ENCODE measurements at places on chromosomes 5 and 9.

- H3K4me1 ChIP-seq, result peaks cover 2% of the 10 kb centered on the region
- H3K27ac ChIP-seq, result no peak overlapping the region
- no peaks in the 10 kb centered on the region for H3K27me3 ChIP-seq
- H3K36me3 ChIP-seq, result no peaks in the 10 kb centered on the region
Observed at GRCh38 chr9:125485471-125486151, 221.4 kb downstream of the MAPKAP1 start.

- H3K27me3 ChIP-seq, result no peaks in the 10 kb centered on the region
- H3K4me1 ChIP-seq, result no peaks in the 10 kb centered on the region
- no peak for DNase-seq
- no peak overlapping the region for H3K4me3 ChIP-seq
Observed at GRCh38 chr5:107147589-107147988, 523.1 kb downstream of the EFNA5 start.

- H3K4me3 ChIP-seq, result no peak overlapping the region
- no peaks in the 10 kb centered on the region for H3K27me3 ChIP-seq
- H3K36me3 ChIP-seq, result peaks cover 7% of the 10 kb centered on the region
- peaks cover 18% of the 10 kb centered on the region for H3K4me1 ChIP-seq
Observed at GRCh38 chr9:81600631-81601030, 88.7 kb downstream of the TLE1 start.

GRCh38 chr5:133147411-133147810, 95.6 kb downstream of the HSPA4 start:
- no peak for DNase-seq
- no peaks in the 10 kb centered on the region for H3K36me3 ChIP-seq
- no peak overlapping the region for H3K27ac ChIP-seq
- H3K4me3 ChIP-seq, result no peak overlapping the region
- H3K4me1 ChIP-seq, result no peaks in the 10 kb centered on the region
- H3K27me3 ChIP-seq, result no peaks in the 10 kb centered on the region

DNA sequence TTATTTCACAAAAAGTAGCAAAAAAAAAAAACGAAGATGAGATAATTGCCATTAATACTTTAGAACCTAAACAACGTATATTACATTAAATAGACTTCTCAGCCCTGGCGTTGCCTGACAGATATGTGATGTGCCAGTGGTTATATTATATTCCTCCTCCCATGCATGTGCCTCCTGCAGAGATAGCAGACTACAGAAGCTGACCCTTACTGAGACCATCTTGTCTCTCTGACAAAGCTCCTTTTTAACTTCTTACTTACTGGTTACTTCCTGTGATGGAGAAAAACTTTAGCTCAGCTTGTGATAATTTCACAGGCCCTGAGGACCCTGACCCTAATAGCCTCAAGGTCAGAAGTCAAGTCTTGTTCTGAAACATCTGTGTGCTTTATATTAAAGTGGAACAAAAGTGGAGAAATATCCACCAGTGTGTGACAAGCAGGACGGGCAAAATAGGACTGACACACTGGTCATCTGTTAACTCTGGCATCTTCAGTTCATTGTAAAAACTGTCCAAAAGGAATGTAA, 80.6 kb upstream of the POU5F2 start:
- no peak overlapping the region for H3K27ac ChIP-seq
- no peak overlapping the region for H3K4me3 ChIP-seq
- H3K36me3 ChIP-seq, result no peaks in the 10 kb centered on the region

GRCh38 chr5:92380069-92380770, 997.1 kb upstream of the ARRDC3 start:
- no peaks in the 10 kb centered on the region for H3K36me3 ChIP-seq
- no peak overlapping the region for H3K27ac ChIP-seq
- H3K27me3 ChIP-seq, result no peaks in the 10 kb centered on the region
- no peak overlapping the region for H3K4me3 ChIP-seq
- DNase-seq, result no peak

- H3K27ac ChIP-seq, result no peak overlapping the region
- no peak for DNase-seq
- H3K27me3 ChIP-seq, result no peaks in the 10 kb centered on the region
- no peaks in the 10 kb centered on the region for H3K36me3 ChIP-seq
- no peaks in the 10 kb centered on the region for H3K4me1 ChIP-seq
- no peak overlapping the region for H3K4me3 ChIP-seq
Observed at GRCh38 chr5:136236479-136237083, 43.6 kb upstream of the SMIM32 start.

DNA sequence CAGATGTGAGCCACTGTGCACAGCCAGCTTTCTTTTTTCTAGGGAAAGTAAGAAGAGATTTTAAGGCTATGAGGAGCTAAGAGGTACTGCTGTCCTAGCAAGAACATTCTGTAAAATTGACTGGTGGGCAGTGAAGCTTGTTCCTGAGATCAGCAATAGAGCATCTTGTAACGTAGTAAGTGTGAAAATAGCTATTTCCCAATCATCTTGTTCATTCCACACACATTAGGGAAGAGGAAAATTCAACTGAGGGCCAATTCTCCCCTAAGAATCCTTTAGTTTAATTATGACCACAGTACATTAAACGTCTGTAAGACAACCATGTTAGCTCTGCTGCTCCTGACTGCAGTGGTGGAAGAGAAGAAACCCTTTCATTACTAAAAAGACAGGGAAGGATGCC, 246.2 kb downstream of the EFNA5 start:
- no peak overlapping the region for H3K4me3 ChIP-seq
- no peak overlapping the region for H3K27ac ChIP-seq
- no peaks in the 10 kb centered on the region for H3K4me1 ChIP-seq
- H3K36me3 ChIP-seq, result no peaks in the 10 kb centered on the region

DNA sequence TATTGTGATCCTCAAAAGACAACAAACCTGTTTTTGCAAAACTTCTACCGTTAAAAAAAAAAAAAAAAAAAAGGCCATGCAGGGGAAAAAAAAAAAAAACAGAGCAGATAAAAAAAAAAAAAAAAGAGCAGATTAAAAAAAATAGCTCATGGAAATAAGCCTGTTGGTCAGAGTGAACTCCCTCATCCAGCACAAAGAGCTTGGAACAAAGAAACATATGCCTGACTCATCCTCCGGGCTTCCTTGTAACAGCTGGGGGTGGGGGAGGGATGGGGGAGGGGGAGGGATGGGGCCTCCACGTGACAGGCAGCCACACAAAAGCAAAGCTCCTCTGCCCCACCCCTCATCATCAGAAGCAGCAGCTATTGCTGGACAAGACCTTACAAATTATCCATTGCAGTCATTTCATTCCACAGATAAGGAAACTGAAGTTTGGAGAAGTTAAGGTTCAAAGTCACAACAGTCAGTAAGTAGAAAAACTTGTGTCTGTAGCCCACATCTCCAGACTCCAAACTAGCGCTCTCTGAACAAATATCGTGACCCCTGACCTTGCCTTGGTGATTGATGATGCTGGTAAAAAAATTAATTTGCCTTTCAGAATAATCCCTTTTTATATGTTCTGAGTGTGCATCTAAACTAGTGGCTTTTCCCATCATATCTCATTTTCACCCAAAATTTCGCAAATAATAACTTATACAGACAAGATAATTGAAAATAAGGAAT, 38.9 kb downstream of the SLC35D2 start:
- H3K4me3 ChIP-seq, result no peak overlapping the region
- no peaks in the 10 kb centered on the region for H3K27me3 ChIP-seq
- peaks cover 9% of the 10 kb centered on the region for H3K4me1 ChIP-seq
- H3K27ac ChIP-seq, result no peak overlapping the region
- no peaks in the 10 kb centered on the region for H3K36me3 ChIP-seq
- DNase-seq, result no peak

DNA sequence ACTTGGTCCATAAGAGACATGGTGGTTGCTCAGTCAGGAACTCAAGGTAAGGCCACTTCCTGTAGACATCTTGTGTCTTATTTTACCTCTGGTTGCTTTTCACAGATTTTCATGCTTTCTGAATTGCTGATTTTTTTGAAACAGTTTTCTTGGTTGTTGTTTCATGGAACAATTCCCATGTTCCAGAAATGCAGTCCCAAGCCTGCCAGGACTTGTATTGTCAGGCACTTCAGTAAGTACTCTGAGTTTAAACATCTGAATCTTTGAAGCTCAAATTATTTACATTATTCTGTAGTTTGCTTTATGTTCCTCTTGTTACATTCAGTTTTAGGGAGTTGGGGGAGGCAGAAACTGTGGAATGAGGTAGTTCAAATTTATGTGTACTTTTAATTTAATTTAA, 290.2 kb downstream of the DMRT2 start:
- no peaks in the 10 kb centered on the region for H3K27me3 ChIP-seq
- H3K4me3 ChIP-seq, result no peak overlapping the region
- no peaks in the 10 kb centered on the region for H3K4me1 ChIP-seq
- no peak for DNase-seq
- H3K36me3 ChIP-seq, result no peaks in the 10 kb centered on the region

DNA sequence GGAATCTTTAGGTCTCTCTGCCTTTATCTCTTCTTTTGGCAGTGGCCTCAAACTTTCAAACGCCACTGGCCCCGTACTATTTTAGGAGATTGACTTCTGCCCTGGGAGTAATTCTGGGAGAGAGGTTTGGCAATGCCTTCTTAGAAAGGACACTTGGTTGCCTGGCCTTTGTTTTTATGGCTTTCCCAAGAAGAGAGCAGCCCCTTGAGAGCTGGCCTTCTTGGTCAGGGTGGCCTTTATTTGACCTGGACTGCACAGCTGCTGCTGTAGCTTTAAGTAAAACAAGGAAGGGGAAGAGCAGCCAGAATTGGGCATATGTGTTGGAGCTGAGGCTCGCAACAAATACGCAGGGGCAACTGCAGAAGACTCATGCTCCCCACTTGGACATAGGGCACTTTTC, 60.8 kb downstream of the PTPN3 start:
- H3K4me1 ChIP-seq, result no peaks in the 10 kb centered on the region
- H3K36me3 ChIP-seq, result no peaks in the 10 kb centered on the region

DNA sequence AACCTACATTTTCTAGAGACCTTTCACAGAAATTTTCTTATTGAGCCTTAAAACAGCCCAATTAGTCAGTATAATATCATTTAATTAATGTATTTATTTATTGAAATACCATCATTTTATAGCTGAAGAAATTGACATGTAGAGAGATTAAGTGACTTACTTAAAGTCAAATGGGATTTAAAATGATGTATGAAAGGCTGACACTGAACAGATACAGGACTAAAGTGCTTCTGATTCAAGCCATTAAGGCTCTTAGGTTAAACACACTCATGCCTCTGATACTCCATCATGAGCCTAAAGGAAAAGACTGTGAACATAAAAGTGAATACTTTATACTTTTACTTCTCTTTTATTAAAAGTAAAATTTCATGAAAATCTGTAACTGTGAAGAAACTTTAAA, 12.8 kb downstream of the C9orf72 start:
- H3K27ac ChIP-seq, result no peak overlapping the region
- peaks cover 3% of the 10 kb centered on the region for H3K36me3 ChIP-seq
- H3K4me3 ChIP-seq, result no peak overlapping the region
- H3K27me3 ChIP-seq, result no peaks in the 10 kb centered on the region
- no peak for DNase-seq

DNA sequence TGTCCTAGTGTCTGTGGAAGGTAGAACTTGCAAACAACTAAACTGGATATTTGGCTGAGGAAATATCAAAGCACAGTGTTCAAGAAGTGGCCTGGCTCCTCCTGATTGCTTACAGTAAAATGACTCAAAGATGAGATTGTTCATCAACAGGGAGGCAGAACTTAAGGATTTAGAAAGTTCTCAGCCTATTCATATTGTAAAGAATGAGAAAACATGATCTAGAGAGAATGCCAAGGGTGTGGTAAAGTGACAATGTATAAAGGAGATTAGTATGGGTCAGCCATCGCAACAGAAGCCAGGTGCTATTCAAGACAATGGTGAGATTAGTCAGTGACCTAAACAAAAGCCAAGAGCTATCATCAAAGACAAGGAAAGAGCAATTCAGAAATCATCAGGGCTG, 372.3 kb downstream of the SPOCK1 start:
- H3K27me3 ChIP-seq, result no peaks in the 10 kb centered on the region
- H3K4me3 ChIP-seq, result no peak overlapping the region
- H3K4me1 ChIP-seq, result no peaks in the 10 kb centered on the region
- no peak overlapping the region for H3K27ac ChIP-seq

DNA sequence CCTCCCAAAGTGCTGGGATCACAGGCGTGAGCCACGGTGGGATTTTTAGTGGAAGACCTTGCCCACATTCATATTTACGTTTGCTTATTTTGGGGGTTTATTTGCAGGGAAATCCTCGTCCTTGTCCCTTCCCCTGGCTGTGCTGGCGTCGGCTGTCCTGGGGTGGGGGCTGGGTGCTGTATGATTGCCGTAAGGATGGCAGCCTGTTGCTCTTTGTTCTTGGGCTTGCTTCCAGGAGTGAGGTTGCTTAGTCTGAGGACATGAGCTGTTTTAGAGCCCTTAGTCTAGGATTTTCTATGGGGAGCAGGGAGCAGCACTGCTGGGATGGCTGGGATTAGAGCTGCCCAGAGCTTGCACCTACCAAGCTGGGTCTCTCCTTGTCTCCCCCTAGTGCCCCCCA, 85.8 kb upstream of the ASS1 start:
- H3K4me3 ChIP-seq, result no peak overlapping the region
- no peaks in the 10 kb centered on the region for H3K27me3 ChIP-seq
- DNase-seq, result no peak
- peaks cover 5% of the 10 kb centered on the region for H3K36me3 ChIP-seq
- no peak overlapping the region for H3K27ac ChIP-seq

DNA sequence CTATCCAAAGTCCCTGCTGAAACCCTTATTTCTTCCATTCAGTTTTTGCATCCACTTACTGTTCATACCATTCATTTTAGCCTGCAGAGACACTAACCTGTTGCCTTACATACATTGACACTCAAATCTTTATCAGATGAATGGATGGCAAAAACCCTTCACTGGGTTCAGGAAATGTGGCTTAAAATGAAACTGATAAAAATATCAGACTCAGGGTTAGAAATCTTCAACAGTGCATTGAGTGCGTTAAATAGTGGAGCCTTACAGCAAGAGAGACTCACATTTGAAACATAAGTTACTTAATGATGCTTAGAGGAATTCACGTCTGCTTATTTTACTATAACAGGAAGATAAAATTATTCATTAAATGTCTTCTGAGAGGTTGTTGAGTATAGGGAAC, 28.0 kb upstream of the BNC2 start:
- H3K27ac ChIP-seq, result no peak overlapping the region
- H3K4me1 ChIP-seq, result no peaks in the 10 kb centered on the region
- no peaks in the 10 kb centered on the region for H3K27me3 ChIP-seq
- no peak for DNase-seq
- no peak overlapping the region for H3K4me3 ChIP-seq

- no peak overlapping the region for H3K27ac ChIP-seq
- no peaks in the 10 kb centered on the region for H3K4me1 ChIP-seq
- no peak overlapping the region for H3K4me3 ChIP-seq
- H3K36me3 ChIP-seq, result no peaks in the 10 kb centered on the region
- no peaks in the 10 kb centered on the region for H3K27me3 ChIP-seq
Observed at GRCh38 chr9:23941051-23941450, 115.0 kb upstream of the ELAVL2 start.

- no peak overlapping the region for H3K27ac ChIP-seq
- H3K4me1 ChIP-seq, result peaks cover 1% of the 10 kb centered on the region
- H3K27me3 ChIP-seq, result no peaks in the 10 kb centered on the region
- DNase-seq, result no peak
Observed at GRCh38 chr5:95671826-95672225, 11.0 kb downstream of the SPATA9 start.

- no peaks in the 10 kb centered on the region for H3K27me3 ChIP-seq
- no peak overlapping the region for H3K27ac ChIP-seq
- H3K4me3 ChIP-seq, result no peak overlapping the region
- H3K36me3 ChIP-seq, result no peaks in the 10 kb centered on the region
Observed at GRCh38 chr5:69078921-69079540, 14.8 kb upstream of the SLC30A5 start.

- H3K27me3 ChIP-seq, result no peaks in the 10 kb centered on the region
- H3K4me3 ChIP-seq, result no peak overlapping the region
- no peaks in the 10 kb centered on the region for H3K36me3 ChIP-seq
- no peak for DNase-seq
- H3K4me1 ChIP-seq, result no peaks in the 10 kb centered on the region
- no peak overlapping the region for H3K27ac ChIP-seq
Observed at GRCh38 chr5:178086266-178086665, 27.1 kb upstream of the N4BP3 start.

GRCh38 chr5:51033215-51033614, 350.0 kb upstream of the ISL1 start:
- H3K27ac ChIP-seq, result no peak overlapping the region
- H3K27me3 ChIP-seq, result no peaks in the 10 kb centered on the region

Data from iPS DF 6.9 (cell line).